ENCODE measurements at places on chromosomes 4 and X.

GRCh38 chr4:167102475-167102874 is 131.8 kb downstream of the SPOCK3 start:
- no peak for DNase-seq

- no peak for DNase-seq
Observed at GRCh38 chr4:188492886-188493285, 353.6 kb downstream of the TRIML1 start.

DNA sequence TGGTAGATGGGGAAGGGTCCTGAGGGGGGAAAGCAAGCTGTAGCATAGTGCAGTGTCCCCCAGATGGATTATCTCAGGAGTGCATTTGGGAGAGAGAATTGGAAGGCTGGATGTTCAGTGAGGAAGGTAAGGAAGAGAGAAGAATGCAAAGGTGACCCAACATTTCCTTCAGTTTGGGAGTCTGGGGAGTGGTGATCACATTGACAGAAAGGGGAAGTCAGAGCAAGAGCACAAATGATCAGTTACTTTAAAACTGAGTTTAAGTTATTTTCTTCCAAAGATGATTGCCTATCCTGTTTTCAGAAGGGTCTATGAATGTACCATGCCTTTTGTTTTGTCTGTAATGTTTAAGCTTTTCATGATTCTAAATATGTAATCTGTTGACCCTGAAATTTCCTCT is 47.6 kb downstream of the ARHGAP10 start:
- no peak for DNase-seq

DNA sequence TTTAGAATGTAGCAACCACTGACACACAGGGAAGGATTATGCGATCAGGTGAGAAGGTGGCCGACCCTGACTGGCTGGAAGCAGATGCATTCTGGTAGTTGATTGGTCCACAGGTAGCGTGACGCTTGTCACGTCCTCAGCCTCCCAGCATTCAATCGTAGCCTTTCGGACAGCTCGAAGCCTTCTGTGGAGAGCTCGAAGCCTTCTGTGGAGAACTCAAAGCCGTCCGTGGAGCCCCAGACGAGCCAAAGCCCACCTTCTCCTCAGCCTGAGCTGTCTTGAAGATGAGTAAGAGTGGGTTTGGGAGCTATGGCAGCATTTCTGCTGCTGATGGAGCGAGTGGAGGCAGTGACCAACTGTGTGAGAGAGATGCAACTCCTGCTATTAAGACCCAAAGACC is 319 bp downstream of the RPA4 start:
- DNase-seq: no peak

DNA sequence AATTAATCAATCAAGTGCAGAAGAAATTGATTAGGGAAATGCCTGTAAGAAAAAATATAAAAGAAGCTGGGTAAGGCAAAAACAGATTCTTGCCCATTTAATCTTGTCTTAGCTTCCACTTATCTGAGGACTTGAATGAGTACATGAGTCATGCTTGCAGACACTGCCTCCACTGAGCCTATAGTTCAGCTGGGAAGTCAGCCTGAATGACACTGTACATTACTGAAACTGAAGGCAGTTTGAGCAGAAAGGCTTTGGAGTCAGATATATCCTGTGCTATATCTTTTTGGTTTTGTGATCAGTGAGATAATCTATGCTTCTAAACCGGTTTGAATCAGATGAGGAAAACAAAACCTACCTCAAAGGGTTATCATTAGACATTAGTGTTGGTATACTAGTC is 61.3 kb downstream of the NUDT11 start:
- DNase-seq: no peak

DNA sequence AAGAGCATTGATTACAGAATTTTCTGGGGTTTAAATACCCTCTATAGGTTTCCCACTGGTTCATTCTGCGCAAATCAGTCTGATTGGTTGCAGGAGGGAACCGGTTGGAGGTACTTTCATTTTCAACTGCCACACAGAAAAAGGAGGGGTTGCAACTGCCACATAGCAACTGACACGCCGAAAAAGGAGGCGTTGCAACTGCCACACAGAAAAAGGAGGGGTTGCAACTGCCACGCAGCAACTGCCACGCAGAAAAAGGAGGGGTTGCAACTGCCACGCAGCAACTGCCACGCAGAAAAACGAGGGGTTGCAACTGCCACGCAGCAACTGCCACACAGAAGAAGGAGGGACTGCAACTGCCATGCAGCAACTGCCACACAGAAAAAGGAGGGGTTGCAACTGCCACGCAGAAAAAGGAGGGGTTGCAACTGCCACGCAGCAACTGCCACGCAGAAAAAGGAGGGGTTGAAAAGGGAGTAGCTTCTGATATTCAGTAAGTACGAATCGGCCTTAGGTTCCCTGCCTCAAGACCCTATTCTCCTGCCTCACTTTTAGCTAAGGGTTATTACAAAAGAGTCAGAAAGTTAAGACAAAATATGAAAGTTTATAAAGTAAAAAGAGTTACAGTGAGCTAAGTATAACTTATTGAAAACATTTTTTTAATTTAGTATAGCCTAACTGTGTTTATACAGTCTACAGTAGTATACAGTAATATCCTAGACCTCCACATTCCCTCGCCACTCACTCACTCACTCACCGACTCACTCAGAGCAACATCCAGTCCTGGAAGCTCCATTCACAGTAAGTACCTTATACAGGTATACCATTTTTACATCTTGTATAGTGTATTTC is 431.8 kb downstream of the KCTD8 start:
- no peak for DNase-seq

DNA sequence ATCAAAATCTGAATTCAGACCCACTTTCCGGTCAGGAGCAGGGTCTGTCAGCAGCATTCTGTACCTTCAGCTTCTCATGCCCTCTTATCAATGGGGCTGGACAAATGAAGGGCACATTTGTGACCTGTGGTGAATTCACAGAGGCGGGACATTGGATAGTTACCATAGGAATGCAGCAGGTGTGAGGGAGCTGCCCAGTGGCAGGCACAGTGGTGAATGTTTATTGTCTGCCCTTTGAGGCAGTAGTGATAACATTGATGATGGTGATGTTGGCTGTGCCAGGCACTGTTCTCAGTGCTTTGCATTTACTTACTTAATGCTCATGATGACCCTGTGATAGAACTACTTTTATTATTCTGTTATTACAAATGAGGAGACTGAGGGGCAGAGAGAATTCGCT is 101.2 kb upstream of the KIT start:
- DNase-seq: no peak

- DNase-seq: no peak
Observed at GRCh38 chr4:16043642-16044498, 40.0 kb downstream of the PROM1 start.

DNA sequence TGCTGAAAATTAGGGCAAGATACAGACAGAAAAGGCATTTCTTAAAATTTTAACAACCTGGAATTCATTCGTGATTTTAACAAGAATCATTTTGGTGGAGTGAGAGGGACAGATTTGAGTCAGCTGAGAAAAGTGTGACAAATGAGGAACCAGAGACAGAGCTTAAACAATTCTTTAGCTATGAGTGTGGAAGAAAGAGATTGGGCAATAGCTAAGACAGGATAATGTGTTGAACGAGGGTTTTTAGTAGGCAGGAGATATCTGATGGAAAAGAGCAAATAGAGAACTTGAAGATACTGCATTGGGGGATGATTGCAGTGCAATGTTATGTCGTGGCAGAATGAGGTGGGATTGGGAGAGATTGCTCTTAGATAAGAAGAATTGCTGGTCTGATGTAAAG is 164.2 kb upstream of the SPRY1 start:
- no peak for DNase-seq

GRCh38 chr4:2651546-2651945 is 104.6 kb downstream of the TNIP2 start:
- no peak for DNase-seq

DNA sequence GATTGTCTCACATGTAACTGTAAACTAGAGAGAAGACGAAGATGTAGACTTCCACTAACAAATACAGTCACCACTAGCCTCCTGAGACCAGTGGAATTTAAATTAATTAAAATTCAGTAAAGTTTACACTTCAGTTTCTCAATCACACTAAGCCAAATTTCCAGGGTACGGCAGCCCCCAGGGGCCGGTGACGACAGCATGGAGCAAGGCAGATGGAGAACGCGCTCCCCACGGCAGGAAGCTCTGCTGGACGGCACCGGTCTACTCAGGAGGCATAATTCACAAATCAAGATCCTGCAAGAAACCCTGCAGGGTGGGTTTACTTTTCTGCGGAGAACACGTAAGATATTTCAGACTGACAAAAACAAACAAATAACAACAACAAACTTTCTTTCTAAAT is 80.7 kb downstream of the FAT1 start:
- DNase-seq: no peak

GRCh38 chrX:5528057-5528456 is 700.6 kb downstream of the NLGN4X start:
- DNase-seq: no peak

- no peak for DNase-seq
Observed at GRCh38 chr4:122341886-122342285, 36.9 kb upstream of the ADAD1 start.

DNA sequence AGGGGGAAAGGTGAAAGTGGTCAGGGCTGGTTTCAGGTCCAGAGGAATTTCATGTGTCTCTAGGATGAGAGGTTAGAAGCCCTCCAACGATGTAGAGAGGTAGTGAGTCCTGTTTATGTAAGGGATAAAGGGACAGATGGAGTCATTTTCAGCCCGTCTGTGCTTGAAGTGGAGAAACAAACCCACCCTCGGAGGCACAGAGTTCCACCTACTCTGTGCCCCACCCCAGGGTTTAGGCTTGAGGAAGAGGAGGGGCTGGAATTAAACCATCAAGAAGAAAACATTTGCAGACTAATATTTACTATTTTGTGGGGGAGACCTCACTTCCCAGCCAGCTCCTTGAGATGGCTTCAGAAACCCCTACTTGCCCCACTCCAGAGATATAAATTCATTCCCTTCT is 868 bp upstream of the GNL3L start:
- no peak for DNase-seq

DNA sequence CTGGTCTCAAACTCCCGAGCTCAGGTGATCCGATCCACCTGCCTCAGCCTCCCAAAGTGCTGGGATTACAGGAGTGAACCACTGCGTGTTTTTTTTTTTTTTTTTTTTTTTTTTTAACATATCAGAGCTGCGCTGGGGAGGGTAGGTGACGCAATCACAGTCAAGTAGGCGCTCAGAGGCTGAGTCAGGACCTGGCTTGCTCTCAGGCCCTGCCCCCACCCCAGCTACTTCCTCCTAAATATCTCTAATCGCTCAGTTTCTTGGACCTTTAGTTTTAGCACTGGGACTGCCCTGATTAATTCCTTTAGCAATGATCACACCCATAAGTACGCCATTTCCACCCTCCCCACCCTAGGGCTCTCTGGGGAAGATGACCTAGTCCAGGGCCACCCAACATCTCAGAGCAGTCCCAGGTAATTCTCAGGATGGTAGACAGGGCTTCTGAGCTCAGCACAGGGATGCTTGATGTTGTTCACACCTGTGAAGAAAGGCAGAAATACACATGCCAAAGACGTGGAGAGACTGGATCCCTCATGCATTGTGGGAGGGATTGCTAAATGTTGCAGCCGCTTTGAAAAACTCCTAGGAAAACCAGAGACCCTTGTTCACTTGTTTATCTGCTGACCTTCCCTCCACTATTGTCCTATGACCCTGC is 50.2 kb downstream of the DDX3X start:
- DNase-seq: peak; percentile 9

GRCh38 chr4:43452948-43453347 is 560.4 kb downstream of the GRXCR1 start:
- no peak for DNase-seq

- DNase-seq: no peak
Observed at GRCh38 chr4:4838936-4839810, 20.3 kb upstream of the MSX1 start.

- DNase-seq: no peak
Observed at GRCh38 chr4:44684648-44685047, 6.4 kb downstream of the GUF1 start.

GRCh38 chr4:15649914-15650545 is 5.1 kb downstream of the FBXL5 start:
- DNase-seq: no peak

DNA sequence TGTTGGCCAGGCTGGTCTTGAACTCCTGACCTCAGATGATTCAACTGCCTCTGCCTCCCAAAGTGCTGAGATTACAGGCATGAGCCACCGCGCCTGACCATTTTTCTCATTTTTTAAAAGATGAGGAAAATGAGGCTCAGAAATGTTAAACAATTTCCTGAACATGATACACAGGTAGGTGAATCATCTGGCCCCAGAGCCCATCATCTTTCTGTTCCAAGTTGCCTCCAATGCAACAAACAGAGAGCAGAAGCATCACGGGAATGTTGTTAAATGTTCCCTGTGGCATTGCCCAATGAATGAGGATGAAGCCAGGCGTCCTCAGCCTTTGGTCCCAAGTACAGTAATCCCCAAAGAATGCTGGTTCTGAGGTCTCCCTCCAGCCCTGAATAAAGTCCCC is 31.3 kb upstream of the ANXA5 start:
- no peak for DNase-seq

DNA sequence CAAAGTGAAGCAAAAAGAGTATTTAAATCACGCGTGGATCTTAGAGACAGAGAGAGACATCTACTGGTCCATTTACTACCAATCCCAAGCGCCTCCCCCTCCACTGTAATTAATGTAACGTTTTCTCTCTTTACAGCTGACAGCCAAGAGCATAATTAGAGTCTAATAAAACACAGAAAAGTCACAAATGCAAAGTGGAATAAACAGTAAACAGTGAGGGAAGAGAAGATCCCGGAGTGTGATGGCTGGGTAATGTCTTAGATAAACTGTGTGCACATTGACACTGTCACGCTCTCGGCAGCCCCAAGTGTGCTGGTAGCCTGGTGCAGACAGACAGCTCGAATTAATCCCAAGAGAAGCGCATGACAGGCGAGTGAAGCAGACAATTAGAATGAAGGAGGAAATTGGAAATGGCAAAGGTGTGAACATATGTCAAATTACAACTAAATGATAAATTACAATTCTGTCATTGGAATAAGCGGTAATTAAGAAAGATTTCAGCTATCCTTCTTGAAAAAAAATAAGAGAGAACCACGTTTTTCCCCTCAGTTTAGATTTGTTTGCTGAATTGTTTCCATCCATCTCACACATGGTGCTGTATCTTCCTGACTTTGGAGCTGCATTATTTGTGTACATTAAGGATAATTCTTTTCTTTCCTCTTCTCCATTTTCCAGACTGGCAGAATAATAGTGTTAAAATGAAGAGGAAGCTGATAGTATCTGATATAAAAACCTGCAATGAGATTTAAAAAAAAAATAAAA is 100.1 kb downstream of the CXXC4 start:
- DNase-seq: no peak

DNA sequence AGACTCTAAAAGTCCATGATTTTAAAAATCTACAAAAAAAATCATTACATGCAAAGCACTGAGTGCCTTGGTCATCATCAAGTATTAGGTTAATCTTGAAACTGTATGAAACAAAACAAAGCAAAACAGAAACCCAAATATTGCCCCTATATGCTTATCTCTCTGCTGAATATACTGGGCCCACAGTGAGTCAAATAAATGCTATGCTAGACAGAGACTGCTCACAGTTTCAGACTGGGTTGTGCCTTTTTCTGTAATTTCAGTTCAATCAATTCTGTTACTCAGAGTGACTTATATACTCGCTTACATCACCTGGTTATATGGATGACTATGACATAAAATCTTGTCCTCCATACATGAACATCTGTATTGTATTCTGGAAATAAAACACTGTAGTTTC is 257.1 kb upstream of the ACTRT1 start:
- DNase-seq: no peak

GRCh38 chr4:170106900-170107299 is 17.1 kb upstream of the AADAT start:
- no peak for DNase-seq

GRCh38 chrX:125003746-125004446 is 315.8 kb upstream of the TEX13C start:
- no peak for DNase-seq
